ENCODE measurements at places on chromosomes 13 and 19. TPM values are rescaled to one million over a fixed set of nuclear protein-coding genes. Genes with fewer than 3 reads are reported as not detected.

The BCL3 gene
- 2.4 TPM for total RNA-seq

The MPV17L2 gene
- total RNA-seq, result 17.9 TPM

The U2AF1L4 gene
- total RNA-seq, result 24.3 TPM

The SGCG gene
- 2.6 TPM for total RNA-seq

The GRIK5 gene
- total RNA-seq, result 79.1 TPM

The WASF3 gene
- total RNA-seq, result 10.1 TPM

The OR7D2 gene
- not detected for total RNA-seq

The WDR87 gene
- not detected for total RNA-seq

The ING1 gene
- total RNA-seq, result 19.1 TPM

The AP1M2 gene
- total RNA-seq, result 1.2 TPM

The SMARCA4 gene
- total RNA-seq, result 513 TPM

The LYL1 gene
- 1.3 TPM for total RNA-seq

The DCLK1 gene
- total RNA-seq, result 63.9 TPM

The DOCK6 gene
- 260 TPM for total RNA-seq

The PALM gene
- 349 TPM for total RNA-seq

The ZNF726 gene
- total RNA-seq, result 11.5 TPM

The RXFP2 gene
- not detected for total RNA-seq

The EBI3 gene
- not detected for total RNA-seq

The RASIP1 gene
- total RNA-seq, result 6.2 TPM

The IGFL2 gene
- total RNA-seq, result not detected

The C5AR2 gene
- total RNA-seq, result not detected

The TRIP10 gene
- 16.7 TPM for total RNA-seq

The DMRTC2 gene
- not detected for total RNA-seq

The ZNF850 gene
- total RNA-seq, result 3.8 TPM

The ZNF837 gene
- 2.0 TPM for total RNA-seq

The PEAK3 gene
- not detected for total RNA-seq

The CD209 gene
- total RNA-seq, result not detected

The IZUMO4 gene
- 10.6 TPM for total RNA-seq

The KLK15 gene
- total RNA-seq, result not detected

The GARIN5A gene
- total RNA-seq, result 5.2 TPM

The ZNF548 gene
- total RNA-seq, result 35.4 TPM

The TMEM145 gene
- 24.7 TPM for total RNA-seq

The ZNF738 gene
- total RNA-seq, result 80.3 TPM
